Myocyte (in vitro differentiated cells): ENCODE measurements at places on chromosomes 1 and 21. TPM values are rescaled to one million over a fixed set of nuclear protein-coding genes. Genes with fewer than 3 reads are reported as not detected.
A peak's percentile ranks its signal among the peaks of the same experiment; 100 is the strongest.

Gene PTAFR
- not detected in 2 replicates for total RNA-seq

Gene SSR2
- total RNA-seq: 124 and 222 TPM in 2 replicates

Gene CEP170
- total RNA-seq: 92.2 and 145 TPM in 2 replicates

Gene ZNF593OS
- total RNA-seq: not detected in 2 replicates

Gene PGBD2
- 3.6 and 4.8 TPM in 2 replicates for total RNA-seq

DNA sequence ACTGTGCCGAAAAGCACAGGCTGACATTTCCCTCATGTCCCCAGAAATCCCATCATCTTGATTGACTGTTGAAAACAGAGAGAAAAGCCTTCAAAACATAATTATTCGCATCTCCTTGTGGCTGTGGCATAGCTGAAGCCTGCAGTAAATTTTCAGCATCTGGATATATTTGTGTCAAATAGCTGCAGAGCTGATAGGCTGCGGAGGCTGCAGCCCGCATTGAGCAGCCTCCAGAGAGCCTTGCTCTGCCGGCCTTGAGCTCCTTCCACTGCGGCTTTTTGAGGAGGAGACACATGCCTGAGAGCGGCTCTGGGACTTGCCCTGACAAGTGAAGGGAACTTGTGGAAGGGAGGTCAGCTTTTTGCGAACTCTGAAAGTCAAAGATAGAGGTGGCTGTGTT, 144.7 kb downstream of the RYR2 start:
- no peak for DNase-seq

Gene SPRR2F
- total RNA-seq: not detected in 2 replicates

DNA sequence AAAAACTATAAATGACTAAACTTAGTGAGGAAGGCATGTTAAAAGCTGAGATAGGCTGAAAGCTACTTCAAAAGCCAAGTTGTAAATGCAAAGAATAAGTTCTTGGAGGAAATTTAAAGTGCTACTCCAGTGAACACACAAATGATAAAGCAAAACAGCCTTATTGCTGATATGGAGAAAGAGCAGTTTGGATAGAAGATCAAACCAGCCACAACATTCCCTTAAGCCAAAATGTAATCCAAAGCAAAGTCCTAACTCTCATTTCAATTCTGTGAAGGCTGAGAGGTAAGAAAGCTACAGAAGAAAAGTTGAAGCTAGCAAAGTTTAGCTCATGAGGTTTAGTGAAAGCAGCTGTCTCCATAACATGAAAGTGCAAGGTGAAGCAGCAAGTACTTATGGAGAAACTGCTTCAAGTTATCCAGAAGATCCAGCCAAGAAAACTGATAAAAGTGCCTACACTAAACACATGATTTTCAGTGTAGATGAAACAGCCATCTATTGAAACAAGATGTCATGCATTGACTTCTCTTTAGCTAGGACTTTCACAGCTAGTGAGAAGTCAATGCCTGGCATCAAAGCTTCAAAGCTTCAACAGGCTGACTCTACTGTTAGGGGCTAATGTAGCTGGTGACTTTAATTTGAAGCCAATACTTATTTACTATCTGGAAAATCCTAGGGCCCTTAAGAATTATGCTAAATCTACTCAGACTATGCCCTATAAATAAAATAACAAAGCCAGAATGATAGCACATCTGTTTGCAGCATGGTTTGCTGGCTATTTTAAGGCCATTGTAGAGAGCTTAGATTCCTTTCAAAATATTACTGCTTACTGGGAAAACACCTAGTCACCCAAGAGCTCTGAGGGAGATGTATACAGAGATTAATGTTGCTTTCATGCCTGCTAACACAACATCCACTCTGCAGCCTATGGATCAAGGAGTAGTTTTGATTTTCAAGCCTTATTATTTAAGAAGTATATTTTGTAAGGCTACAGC, 188.6 kb downstream of the EIF4G3 start:
- DNase-seq: peak; percentile 29

DNA sequence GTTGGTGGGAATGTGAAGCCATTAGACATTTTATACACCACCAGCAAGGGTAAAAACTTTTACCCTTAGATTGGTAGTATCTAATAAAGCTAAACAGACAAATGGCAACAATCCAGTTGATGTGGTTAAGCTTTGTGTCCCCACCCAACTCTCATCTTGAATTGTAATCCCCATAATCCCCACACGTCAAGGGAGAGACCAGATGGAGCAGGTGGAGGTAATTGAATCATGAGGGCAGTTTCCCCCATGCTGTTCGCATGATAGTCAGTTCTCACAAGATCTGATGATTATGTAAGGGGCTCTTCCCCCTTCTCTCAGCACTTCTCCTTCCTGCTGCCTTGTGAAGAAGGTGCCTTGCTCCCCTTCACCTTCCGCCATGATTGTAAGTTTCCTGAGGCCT, 602.3 kb downstream of the NUF2 start:
- DNase-seq: peak; percentile 47

DNA sequence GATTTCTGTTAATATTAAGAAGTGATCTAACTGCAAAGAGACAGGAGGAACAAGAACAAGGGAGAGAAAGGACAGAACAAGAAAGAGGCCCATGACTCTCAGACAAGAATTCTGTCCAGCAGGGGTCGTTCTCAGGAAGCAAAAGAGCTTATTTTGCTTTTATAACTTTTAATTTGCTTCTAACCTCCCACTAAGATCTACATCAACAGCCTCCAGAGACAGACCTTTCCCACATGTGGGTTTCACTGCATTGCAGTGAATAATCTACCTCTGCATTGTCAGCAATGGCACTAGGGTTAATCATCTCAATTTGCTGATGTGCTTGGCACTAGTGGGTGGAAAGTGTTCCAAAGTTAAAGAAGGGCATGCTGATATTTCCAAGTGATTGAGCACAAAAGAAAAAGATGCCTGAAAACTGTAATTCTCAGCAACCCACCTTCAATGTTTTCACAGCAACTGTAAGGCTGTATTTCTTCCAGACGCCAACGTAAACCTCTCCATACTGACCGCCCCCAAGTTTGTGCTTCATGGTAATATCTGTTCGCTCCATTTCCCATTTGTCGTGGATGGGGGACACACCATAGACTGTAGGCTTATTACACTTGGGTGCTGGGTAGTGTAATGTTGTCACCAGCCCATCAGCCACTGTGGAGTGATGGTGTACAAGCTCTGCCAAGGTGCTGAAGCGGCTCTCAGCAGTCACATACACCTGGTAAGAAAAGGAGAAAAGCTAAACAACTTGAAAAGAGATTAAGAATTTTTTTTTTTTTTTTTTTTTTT, 39.5 kb downstream of the TOR3A start:
- DNase-seq: peak; percentile 41

Gene C1QTNF12
- 1.2 TPM in 1 of 2 replicates, not detected in the other for total RNA-seq

GRCh38 chr1:13901039-13901438, 201.1 kb downstream of the PRDM2 start:
- DNase-seq: no peak

- no peak for DNase-seq
These were observed 81.3 kb downstream of the PTPN14 start for GRCh38 chr1:214470132-214470531.

- peak; percentile 60 for DNase-seq
These were observed 25.9 kb upstream of the DNAJC11 start for GRCh38 chr1:6727535-6727934.

GRCh38 chr1:2330035-2330434, 61.3 kb downstream of the MORN1 start:
- DNase-seq: peak; percentile 36

- DNase-seq: no peak
These were observed 276.7 kb downstream of the ZP4 start for GRCh38 chr1:237613984-237614383.
